ENCODE measurements at places on chromosomes 13 and 19.

DNA sequence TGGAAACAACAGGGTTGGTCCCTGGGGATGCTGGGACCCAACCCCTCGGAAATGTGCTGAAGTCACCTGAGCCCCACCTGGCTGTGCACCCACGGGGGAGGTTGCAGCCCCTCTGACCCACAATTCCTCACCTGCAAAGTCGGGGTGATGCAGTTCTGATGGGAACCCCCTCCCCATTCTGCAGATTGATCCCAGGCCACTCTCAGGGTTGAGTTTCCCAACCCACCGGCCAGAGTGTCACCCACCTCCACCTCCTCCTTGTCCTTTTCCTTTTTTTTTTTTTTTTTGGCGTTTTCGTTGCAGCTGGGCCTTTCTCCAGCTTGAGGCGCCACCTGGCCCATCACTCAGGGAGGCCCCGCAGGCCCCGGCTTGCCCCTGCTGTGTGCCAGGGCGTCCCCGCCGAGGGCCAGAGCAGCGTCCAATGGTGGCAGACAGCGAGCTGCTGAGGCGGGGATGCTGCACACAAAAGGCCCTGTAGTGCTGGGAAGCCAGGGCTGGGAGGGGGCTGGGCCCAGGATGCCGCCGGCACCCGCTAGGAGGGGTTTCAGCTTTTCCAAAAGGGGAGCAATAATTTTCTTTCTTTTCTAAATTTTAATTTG, 4.6 kb downstream of the PIK3R2 start:
- DNase-seq = no peak

DNA sequence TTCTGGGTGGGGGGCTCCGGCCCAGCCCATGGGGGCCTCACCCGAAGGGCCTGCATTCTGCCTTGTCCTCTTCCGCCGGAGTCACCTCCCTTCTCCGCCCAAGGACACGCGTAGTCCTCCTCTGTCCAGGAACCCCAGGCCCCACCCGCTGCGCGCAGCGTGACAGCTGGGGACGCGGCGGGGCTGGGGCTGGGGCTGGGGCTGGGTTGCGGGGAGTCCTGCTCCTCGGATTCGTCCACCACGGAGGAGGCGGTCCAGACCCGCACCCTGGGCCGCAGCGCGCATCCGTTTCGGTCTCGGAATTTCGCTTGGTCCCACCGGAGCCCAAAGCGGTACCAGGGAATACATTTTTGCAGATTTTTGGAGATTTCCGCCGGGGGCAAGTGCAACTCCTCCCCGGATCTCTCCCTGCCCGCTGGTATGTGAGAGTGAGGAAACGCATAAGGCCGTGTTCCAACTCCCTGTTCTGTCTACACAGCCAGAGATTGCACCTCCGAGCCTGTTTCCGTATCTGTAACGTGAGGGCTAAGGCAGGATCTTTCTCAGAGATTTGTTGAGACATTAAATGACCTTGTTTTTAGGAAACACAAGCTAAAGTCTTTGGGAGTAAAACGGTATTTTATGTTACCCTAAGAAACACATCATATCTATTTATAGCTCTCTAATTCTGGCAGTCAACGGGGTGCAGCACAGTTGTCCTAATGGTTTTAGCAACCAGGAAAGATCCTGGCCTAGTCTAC, at the start of gene COX7A1:
Gene COX7A1, minus strand, starts transcription at position 96 of the 740 bp plus-strand sequence. Its CDS starts 40 bp downstream, at position 56.
- no peak for DNase-seq

GRCh38 chr19:12779162-12779993, 4.0 kb upstream of the HOOK2 start:
- peak; percentile 71 for DNase-seq

DNA sequence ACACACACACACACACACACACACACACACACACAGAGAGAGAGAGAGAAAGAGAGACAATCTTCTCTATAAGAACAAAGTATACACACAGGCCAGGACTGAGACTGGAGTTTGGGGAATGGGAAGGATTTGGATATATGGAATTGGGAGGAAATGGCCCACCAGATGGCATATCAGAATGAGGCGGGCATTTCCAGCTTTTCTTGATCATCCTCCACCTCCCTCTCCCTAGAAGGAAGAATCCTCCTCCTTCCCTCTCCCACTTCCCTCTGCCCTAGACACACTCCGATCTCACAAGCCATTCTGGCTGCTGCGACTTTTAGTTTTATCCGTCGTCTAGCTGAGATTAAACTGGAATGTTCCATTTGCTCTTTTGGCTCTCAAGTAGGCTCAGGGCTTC, 10.0 kb upstream of the CEBPG start:
- no peak for DNase-seq

GRCh38 chr13:103471896-103472295, 405.7 kb upstream of the SLC10A2 start:
- peak; percentile 96 for DNase-seq

- peak; percentile 49 for DNase-seq
Observed at GRCh38 chr19:46000491-46001246, 5.4 kb downstream of the CCDC61 start.

GRCh38 chr19:19006213-19006612, 27.1 kb downstream of the SUGP2 start:
- DNase-seq = no peak

DNA sequence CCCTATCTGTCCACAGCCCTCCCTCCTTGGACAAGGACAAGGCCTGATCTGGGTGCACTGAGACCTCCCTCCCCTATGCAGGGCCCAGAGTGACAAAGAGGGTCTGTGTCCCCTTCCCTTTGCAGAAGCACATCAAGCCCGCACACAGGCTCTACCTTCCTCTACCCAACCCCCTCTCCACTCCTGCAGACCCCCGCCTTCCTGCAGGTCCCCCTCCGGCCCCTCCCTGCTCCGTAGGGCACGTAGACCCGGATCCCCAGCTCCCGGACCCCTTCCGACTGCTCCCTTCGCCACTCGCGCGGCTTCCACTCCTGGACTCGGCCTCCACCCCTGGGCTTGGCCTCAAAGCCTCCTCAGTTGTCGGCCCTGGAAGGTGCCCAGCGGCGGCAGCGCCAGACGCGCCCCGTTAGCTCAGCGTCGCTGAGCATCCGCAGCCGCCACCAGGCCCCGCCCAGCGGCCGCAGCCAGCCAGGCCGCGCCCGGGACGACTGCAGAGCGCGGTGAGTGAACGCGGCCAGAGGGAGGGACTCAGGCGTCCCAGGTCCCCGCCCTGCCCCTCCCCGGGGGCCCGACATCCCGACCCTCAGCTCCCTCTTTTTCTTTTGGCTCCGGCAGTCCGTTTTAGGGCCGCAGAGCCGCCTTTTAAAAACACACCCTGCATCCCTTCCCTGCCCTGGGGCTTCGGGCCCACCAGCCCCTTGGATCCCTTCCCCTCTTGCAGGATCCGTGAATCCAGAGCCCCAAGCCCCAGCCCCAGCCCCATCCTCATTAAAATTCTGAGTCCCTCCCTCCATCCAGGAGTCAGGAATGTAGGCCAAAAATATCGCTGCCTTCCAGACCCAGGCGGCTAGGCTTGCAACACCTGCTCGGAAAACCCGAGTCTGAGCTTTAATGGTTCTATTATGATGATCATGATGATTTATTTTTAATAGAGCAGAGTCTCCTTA, 1.5 kb upstream of the MYADM start:
- DNase-seq = peak; percentile 86

All from mesendoderm (in vitro differentiated cells).